ENCODE measurements at places on chromosomes 11 and 22. TPM values are rescaled to one million over a fixed set of nuclear protein-coding genes. Genes with fewer than 3 reads are reported as not detected.

The ACRV1 gene
- total RNA-seq: not detected

DNA sequence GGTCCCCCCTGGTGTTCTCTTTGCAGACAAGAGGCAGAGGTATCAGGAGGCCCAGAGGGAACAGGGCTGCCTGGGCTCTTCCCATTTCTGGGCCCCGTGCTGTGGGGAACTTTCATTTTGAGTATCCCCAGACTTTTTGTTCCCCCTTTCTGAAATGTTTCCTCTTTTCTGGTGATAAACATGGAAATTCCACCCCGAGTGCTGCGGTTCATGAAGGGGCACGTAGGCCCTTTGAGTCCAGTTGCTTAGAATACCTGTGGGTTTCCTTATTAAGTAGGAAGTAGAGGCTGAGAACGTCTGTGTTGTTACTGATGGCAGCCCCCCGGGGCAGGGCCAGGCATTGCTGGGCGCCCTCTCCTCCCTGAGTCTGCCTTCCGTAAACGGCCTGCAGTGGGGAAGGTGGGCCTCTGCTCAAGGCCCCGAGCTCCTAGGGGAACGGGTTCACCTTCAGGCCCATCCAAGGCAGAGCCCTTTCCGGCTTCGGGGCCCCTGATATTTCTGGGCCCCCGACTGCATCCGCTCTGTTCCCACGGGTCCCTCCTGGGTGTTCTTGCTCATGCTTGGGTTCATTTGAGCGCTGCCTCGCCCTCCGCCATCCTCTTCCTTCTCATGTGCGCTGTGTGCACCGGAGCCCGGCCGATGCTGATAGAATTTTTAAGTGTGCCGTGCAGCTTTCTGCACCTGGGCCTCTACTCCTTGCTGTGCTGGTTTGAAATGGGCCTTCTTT, 12.0 kb downstream of the TBC1D22A start:
- DNase-seq: no peak

DNA sequence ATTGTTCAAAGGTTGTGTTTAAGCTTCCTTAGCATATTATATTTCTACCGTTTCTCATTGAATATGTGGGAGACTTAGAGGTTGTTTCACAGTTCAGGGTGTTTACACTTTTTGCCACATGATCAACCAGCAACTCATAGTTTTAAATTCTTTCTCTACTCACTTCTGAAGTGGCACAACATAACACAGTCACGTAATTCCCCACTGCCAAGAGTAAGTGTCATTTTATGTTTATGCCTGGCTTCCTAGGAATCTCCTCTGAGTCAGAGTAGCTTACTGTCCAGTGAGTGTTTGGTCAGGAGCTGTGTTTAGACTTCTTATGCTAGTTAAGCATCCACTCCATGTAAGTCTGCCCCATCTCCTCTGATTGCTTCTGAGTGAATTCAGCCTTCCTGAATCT, 520.8 kb upstream of the KIRREL3 start:
- no peak for DNase-seq

DNA sequence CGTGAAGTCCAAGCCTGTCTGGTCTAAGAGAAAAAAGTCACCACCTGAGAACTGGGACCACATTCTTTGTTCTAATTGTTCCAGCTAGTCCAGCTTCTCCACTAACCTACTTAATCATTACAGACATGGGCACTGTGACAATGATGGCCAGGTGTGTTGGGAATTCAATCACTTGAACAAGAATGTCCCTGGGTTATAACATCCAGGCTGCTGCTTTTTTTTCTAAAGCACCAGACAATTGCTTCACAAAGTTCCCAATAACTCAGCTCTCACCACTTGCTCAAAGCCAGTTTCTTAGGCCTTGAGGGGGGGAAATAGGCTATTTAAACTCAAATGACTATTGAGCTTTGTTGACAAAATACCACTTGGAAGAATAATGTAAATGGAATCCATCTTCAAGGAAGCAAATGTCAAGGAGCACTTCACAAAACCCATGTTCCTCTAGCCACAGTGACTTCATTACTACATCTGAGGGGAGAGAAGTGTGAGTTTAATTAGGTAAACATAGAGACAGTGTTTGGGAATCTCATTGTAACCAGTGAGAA, 80.3 kb downstream of the ME3 start:
- peak; percentile 28 for DNase-seq

Data from fibroblast of the aortic adventitia (primary cell).